ENCODE measurements at places on chromosomes 5 and 9.

DNA sequence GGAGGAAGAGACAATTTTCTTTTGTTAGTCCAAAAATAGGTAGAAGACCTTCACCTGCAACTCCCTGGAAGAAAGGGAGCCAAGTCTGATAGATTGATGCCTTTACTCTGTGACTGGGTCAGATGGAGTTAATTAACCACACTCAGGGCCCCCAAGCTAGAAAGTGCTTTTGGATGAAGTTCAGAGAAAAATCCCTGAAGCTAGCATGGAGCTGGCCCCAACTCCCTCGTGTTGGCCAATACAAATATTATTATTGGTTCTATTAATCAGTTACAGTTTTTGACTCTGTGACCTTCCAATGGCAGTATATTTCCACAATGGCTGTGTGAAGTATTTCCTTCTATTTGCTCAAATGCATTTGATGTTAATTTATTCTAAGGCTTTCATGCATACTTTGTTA lies 1753.5 kb downstream of the EFNA5 start:
- DNase-seq, result no peak

DNA sequence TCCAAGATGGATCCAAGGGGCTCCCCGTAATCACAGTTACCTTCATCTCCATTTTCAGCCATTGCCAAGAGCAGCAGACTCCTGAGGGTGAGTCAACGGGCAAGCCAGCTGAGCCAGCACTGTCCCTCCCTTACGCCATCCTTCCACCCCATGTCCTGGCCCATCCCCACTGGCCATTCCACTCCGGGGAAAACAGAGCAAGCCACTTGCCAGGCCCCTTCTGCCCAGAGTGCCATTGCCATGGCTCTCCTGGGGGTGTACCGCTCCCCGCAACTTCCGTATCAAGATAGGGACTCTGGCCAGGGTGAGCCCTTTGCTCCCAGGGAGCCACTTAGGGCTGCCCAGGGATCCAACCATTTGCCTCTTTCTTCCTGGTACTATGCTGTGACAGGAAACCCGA lies 48.9 kb upstream of the CDKN2AIPNL start:
- DNase-seq, result no peak

GRCh38 chr9:967903-968641 lies 8.4 kb upstream of the DMRT3 start:
- DNase-seq, result no peak

DNA sequence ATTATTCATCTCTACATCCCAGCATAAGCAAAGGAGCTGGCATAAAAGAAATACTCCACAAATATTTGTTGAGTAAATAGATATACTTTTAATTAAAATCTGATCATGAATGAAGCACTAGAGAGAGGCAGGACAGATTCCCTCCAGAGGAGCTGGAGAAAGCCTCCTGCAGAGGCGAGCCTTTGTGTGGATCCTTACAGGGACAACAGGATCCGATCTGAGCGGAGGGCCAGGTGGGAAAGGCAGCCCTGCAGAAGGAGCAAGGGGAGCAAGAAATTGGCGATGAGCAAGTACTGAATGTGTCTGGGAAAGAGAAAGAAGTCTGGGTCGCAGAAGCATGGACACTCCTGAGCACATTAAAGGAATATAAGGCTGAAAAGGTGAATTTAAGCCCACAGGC lies 69.4 kb downstream of the EBF1 start:
- no peak for DNase-seq

DNA sequence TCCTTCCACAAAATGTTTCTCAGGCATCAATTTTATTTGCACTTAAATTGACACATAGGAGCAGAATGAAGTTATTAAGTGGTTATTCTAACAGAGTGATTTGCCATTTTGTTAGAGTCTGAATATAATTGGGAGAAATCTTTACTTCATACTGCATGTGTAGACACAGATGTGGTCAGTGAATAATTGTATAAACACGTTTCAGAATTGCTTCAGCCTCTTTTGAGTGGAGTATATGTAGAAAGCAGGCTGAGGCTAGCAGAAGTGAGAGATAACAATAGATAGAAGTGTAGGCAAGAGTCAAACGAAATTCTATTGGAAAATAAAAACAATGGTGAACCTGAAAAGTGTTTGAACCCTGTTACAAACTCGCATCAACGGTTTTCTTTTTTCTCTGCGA lies 270.7 kb downstream of the TMEM167A start:
- no peak for DNase-seq

- no peak for DNase-seq
Measured at GRCh38 chr5:143791848-143792731, 19.9 kb upstream of the HMHB1 start.

DNA sequence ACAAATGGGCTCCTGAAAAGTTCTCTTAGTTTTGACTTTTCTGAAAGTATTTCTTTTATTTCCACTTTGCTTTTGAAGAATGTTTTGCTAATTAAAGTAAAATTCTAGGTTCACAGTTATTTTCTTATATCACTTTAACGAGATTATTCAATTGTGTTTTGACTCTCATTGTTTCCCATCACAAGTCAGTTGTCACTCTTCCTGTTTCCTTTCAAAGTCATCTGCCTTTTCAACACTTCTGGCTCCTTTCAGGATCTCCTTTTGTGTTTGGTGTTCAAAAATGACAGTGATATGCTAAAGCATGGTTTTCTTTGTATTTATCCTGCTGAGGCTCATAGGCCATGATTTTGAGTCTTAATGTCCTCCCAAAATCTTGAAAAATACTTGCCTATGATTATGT lies 235.4 kb upstream of the TAS2R1 start:
- DNase-seq, result no peak

GRCh38 chr5:3875144-3875543 lies 279.5 kb downstream of the IRX1 start:
- DNase-seq, result no peak

DNA sequence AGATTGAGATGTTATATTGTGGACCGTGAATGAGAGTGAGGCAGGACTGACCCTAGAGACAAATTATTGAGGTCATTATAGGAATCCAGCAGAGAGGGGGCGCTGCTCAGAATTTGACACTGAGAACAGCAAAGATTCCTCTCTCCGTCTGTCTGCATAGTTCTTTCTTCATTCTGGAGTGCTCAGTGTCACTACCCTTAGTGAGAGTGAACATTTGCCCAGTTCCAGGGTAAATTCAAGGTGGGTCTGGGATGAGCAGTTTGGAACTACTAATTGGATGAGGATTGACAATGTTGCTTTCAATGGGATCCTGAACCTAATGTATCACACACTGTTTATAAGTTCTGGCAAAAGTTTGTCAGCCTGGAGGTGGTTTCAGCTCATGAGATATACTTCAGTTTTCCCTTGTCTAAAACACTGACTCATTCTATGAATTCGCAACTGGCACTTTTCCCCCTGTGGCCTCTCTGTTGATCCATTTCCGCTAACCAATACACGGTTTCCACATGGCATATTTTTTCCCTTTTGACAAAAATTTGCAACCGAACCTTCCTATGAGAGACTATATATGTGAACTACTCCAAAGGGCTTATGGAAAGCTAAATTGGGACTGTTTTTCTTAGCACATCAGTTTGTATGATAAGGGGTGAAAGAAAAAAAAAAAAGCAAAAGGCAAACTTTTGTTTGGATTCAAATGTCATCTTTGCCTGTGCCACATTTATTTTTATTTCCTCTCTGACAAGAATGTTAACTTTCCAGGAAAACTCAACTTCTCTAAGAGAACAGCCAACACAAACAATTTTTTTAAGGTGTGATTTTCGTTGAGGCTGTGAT lies 1240.7 kb upstream of the WWC1 start:
- no peak for DNase-seq

DNA sequence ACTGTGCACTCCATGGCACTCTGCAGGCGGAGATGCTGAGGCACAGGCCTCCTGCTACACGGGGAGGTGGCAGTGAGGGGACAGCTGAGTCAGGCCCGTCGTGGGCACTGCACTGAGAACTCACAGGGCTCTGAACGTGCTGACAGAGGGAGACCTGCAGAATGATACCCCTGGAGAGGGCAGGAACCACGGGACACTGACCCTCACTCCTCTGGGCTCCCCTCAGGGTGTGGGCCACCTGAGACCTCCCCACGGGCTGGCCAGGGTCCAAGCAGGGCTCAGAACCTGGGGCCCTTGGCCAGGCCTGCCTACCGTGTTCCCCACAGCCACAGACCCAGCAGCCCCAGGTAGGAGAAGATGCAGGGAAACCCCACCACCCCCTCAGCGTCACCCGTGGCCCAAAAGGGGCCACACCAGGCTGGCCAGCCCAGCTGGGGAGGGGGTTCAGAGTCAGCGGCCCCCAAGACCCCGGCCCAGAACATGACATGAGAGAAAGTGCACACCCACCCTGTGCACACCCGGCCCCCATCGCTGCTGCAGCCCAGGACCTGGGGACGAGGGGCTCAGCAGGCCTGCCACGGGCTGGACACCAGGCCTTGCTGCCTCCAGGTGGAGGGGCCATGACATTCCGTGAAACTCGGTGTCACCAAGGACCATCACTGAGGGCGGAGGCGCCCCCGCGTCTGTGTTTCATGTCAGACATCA lies 30.9 kb downstream of the GLT6D1 start:
- no peak for DNase-seq

DNA sequence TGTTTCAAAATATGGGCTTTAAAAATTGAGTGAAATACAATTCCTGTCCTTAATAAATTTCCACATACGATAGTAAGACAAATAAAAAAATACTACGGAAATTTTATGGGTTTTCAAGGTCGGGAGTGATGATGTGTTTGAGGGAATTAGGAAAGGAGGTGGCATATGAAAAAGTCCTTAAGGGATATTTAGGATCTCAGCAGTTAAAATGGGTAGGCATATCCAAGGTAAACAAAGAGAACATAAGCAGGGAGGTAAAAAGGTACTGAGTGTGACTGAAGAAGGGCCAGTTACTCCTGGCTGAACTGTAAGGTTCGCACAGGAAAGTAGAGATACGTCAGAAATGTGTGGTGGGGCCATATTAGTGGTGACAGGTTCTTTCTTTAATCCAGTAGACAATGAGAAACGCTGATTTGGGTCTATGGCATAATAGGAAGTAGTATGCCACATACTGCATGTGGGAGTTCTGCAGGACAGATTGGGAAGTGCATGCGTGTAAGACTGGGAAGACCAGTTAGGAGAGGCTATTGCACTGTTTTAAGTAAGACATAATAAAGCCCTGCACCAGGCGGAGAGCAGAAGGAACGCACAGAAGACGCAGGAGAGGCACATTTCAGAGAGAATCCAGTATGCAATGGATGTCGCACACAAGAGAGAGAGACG lies 937 bp upstream of the HMGCR start:
- no peak for DNase-seq

- DNase-seq, result no peak
Measured at GRCh38 chr5:176133877-176134276, 104.3 kb upstream of the SIMC1 start.

GRCh38 chr5:154478752-154479159 lies 729 bp upstream of the HAND1 start:
- no peak for DNase-seq

DNA sequence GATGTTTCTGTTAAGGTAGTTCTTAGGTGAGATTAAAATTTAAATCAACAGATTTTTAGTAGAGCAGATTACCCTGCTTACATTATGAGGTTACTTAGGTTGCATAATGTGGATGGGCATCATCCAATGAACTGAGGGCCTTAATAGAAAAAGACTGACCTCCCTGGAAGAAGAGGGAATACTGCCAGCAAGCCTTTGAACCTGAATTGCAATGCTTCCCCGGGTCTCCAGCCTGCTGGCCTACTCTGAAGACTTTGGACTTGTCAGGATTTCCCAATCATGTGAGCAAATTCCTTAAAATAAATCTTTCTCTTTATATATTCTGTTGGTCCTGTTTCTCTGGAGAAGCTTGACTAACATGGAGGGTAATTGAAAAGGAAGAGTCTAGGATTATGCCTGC lies 542.1 kb upstream of the ARRDC3 start:
- DNase-seq, result no peak

Measured in activated gamma-delta T cell (primary cell).